ENCODE measurements at places on chromosomes 12 and 14.

DNA sequence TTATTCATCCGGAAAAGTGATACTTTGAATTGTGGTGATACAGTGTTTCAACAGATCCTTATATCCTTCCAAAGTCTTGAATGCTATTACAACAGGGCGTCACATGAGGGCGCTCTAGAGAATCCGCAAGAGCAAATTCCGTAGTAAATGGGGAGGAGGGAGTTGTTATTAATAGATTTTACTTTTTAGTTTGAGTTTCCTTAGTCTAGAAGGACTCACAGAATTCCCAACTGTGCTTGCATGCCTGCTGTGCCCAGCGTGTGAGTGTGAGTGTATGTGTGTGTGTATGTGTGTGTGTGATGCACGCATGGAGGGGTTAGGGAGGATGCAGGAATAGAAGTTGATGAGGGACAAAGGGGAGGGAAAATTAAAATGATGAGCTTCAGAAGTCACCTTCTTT is 375.3 kb downstream of the C12orf75 start:
- DNase-seq: peak; percentile 33

GRCh38 chr12:126510630-126511029 is 1445.4 kb downstream of the AACS start:
- no peak for DNase-seq

GRCh38 chr12:32454866-32455265 is 55.5 kb downstream of the FGD4 start:
- DNase-seq: no peak

- DNase-seq: no peak
These were observed 48.5 kb downstream of the SVOP start for GRCh38 chr12:108972358-108972757.

GRCh38 chr12:71045781-71046180 is 112.0 kb downstream of the TSPAN8 start:
- DNase-seq: no peak

DNA sequence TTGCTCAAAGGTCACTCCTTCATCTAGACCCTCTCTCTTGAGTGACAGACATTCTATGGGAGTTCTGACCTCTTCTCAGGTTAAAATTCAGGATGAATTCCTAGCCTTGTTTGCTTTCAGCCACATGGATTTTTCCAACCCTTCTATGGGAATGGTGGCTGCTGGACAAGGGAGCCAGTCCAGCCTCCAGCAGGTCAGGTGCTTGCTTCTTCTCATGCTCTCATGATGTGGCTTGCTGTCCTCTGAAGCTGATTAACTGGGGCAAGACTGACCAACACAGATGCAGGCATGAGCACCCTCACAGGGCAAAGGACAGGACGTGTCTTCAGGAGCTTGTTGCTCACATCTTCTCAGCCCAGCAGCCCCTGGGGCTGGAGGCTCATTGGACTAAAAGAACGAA is 97.2 kb upstream of the SLC35F4 start:
- DNase-seq: no peak
